CD4-positive, CD25-positive, alpha-beta regulatory T cell (primary cell): ENCODE measurements at places on chromosomes 3 and 15.

DNA sequence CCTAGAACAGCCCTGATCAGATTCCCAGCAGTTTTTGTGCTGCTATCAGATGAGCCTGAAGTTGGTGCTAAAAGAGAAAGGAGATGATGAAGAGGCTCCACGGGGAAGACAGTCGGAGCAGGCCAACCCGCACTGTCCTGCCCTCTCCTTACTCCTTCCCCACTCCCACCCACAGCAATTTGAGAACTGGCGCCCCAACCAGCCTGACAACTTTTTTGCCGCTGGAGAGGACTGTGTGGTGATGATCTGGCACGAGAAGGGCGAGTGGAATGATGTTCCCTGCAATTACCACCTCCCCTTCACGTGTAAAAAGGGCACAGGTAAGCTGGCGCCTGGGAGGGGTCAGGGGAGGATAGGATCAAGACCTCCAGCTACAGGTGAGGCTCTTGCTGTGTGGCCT lies 22.6 kb downstream of the HAPLN3 start:
- DNase-seq: no peak

DNA sequence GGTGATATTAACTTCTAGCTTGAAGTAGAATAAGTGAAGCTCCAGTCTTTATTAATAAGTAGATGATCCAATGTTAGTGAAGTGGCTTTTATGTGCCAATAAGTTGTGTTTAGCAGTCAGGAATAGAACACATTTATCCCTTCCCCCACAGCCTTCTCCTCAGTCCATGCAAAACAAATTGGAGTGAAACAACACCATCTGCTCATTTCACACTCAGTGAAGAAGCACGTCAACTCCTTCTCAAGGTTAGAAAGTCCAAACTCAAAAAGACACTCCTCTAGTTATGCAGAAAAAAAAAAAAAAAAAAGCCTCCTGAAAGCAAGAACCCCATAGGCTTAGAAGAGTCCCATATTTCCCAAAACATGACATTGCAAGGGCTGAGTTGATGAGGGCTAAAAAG lies 18.0 kb upstream of the NEO1 start:
- no peak for DNase-seq

- DNase-seq: no peak
Observed at GRCh38 chr15:67998599-67999133, 55.4 kb upstream of the PIAS1 start.

- no peak for DNase-seq
Observed at GRCh38 chr15:66674756-66675155, 27.3 kb upstream of the SMAD6 start.

- no peak for DNase-seq
Observed at GRCh38 chr3:192187485-192188051, 539.8 kb downstream of the FGF12 start.

- DNase-seq: no peak
Observed at GRCh38 chr3:99419116-99419515, 219.3 kb upstream of the COL8A1 start.

GRCh38 chr15:66715720-66716655 lies 14.0 kb downstream of the SMAD6 start:
- DNase-seq: no peak

DNA sequence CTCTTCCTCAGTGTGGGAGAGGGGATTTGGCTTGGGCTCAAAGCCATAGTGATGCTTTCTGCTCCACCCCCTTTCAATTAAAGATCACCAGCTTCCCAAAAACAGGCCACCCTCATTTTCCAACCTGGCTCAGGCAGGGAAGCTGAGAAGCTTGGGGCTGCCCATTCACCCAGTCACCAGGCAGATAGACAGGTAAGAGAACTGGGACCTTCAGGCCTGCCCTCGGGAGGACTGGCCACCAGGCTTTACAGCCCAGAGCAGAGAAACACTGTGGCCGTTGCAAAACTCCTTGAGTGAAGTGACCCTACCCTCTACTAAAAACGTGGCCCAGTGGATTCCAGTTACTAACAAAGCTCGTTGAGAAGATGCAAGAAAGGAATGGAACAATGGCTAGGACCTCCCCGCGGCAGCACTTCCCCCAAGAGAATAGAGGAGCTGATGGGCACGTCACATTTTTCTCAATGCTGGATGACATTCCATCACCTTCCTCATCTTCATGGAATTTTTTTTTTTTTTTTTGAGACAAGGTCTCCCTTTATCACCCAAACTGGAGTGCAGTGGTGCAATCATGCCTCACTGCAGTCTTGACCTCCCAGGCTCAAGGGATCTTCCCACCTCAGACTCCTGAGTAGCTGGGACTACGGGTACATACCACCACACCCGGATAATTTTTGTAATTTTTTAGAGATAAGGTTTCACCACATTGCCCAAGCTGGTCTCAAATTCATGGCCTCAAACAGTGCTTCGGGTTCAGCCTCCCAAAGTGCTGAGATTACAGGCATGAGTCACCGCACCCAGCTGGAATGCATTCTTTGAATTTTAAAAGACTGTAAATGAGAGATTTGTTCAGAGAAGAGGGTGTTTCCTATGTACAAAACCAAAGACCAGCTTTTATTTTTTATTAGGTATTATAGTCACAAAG lies 37.9 kb downstream of the LIPC start:
- DNase-seq: peak; percentile 82

- no peak for DNase-seq
Observed at GRCh38 chr3:49120096-49120437, 556 bp downstream of the USP19 start.

GRCh38 chr15:94250801-94251200 lies 19.4 kb downstream of the MCTP2 start:
- no peak for DNase-seq

DNA sequence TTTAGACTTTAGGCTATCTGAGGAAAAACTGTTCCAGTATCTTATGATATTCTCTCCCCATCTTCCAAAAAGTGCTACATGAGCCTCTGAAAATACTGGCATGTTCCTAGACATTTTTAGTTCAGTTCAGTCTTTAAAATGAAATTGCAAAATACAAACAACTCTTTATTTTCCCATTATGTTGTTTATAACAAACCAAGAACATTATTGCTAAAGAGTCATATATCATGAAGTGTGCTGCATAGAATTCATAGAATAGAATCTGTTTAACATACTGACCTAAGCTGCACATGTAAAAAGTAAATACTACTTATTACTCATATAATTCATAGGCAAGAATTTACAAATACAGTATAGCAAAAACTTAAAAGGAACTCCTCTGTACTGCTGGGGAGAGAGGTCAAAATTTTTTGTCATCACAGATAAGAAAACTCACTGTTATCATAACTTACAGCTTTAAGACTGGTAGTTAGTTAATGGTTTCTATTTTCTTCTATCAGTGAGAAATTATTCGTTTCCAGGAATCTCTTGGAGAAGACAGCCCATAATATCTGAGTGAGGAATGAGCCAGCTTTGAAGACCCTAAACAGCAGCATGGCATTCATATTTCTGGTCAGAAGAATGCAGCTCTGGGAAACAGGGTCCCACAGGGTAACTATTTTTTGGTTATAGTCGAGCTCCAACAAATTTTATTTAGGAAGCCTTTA lies 32.2 kb downstream of the FILIP1L start:
- DNase-seq: no peak

DNA sequence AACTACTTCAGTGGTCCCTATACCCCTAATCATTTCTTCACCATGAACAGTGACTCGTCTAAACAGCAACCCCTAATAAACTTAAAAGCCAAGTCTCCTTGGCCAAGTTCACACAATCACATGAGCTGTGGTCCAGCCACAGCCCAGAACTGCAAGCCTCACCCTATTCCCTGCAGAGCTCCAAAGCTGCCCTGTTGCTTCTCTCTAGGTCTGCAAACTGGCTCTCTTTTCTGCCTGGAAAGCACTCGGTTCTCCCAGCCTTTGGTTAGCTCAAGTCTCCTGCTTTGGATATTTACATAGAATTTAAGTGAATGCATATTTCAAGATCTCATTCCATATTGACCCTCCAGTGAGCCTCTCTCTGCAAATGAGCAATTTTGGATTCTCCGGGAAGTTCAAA lies 107.0 kb downstream of the TOP2B start:
- no peak for DNase-seq

- no peak for DNase-seq
Observed at GRCh38 chr15:52308446-52309153, 13.0 kb upstream of the MYO5C start.

DNA sequence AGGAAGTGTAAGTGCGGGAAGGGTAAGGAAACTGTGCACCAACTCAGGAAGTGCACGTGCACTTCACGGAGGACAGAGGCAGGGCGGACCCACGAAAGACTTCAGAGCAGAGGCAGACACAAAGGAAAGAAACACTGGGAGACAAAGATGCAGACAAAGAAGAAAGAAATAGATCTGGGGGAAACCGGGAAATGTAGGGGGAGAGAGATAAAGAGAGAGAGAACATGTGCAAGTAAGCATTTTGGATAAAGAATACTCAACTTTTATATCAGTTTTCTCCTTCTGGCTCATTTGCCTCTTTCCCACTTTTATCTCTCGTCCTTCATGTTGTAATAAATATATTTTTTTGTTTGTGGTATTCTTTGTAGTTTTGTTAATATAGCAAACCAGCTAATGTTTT lies 204.2 kb downstream of the WDR72 start:
- no peak for DNase-seq

DNA sequence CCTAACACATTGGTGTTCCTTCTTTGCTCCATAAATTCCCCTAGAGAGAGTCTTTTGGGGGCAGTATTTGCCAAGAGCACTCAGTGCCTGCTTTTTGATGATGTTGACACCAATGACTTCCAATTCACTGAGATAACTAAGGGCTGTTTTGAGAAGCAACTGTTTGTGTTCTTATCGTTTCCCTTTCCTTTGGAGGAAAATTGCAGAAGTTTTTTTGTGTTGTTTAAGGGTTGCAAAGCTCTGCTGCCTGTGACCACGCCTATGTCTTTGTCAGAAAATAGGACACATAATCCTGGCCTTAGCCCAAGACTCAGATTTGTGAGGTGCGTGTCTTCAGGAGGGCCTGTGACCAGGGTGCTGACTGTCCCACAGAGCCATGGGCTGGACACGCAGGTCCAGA lies 99.6 kb downstream of the FAM43A start:
- no peak for DNase-seq

- no peak for DNase-seq
Observed at GRCh38 chr15:82890338-82890994, 62.1 kb downstream of the HOMER2 start.

DNA sequence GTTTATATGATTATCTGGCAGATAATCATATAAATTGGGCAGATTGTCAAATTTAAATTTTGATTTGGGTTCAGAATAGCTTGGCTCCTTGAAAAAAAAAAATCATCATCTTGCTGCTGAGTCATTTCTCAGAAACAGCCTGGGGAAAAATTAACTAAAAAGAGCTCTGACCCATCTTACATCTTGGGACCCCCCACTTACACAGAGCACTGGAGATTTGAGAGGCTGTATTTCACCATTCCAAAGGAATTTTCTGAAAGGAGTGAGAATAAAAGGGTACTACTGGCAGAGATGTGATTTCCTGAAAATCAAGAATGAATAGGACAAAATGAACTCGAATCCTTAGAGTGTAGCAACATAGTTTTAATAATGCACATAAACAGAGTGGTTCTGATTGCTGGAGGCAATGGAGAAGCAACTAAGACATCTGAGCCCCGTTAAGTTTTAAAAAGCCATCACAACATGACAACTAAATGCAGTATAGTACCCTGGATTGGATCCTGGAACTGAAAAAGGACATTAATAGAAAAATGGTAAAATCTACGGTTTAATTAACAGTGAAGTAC lies 97.5 kb downstream of the RFTN1 start:
- no peak for DNase-seq
